Inflammatory macrophage treated with lipopolysaccharide for 1 hour (primary cell): ENCODE measurements at places on chromosomes 16 and 17.
A peak's percentile ranks its signal among the peaks of the same experiment; 100 is the strongest.

GRCh38 chr16:1028524-1029258, 43.9 kb upstream of the SSTR5 start:
- no peak for DNase-seq

DNA sequence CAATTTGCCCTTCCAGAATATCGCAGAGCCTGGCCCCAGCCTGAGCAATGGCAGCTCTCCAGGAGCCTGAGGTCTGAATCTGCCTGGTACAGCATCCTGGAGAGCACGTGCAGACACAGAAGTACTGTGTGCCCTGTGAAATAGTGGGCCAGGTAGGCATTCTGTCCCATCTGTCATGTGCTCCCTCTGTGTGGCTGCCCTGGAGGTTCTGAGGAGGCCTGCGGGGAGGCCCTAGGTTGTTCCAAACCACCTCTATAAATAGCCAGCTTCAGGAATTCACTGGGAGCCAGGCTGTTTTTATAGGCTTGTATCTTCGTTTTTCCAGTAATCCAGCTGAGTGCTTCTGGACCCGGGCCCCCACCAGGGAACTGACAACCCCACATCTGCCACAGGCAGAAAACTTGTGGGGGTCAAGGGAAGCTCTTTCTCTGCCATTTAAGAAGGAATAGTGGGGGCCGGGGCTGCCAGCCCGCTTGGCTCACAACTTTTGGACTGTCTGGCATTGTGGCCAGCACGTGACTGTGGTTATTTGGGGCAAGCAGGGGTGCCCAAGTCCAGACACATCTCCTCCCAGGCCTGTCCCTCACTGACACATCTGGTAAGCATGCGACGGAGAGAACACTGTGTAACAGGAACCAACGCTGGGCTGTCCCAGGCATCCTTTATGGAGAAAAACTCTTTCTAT, 356.3 kb upstream of the TNRC6C start:
- DNase-seq, result no peak

DNA sequence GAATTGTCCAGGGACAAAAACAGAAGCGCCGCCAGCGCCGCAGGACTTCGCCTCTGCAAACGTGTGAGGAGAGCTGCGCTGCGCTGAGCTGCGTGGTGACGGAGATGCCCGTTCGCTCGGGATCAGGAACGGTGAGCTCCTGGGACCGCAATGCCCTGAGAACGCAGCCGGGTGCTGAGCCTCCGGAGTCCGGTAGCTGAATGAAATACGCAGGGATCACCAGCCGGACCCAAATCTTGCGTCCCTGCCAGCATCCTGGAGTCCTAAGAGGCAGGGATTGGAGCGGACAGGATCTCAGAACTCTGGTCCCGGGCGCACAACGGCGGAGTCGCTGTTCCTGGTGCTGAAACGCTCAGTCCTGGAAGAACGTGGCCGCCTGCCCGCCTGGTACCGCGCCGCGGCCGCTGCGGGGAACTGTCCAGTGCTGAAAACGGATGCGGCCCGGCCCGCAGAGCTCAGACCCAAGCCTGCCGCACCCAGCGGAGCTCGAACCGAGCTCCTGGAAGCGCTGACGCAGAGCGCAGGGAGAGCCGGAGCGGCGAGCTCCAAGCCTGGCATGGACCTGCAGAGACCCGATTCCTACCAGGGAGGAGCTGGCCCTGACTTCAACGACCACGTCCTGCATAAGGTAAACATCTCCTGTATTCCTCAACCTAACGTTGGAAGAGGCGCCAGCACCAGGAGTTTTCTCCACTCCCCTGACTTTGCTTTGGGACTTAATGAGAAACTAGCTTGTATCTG, 41.5 kb downstream of the CD300LF start:
- DNase-seq, result peak; percentile 62

- DNase-seq, result no peak
Observed at GRCh38 chr16:46555951-46556350, 65.2 kb downstream of the SHCBP1 start.

DNA sequence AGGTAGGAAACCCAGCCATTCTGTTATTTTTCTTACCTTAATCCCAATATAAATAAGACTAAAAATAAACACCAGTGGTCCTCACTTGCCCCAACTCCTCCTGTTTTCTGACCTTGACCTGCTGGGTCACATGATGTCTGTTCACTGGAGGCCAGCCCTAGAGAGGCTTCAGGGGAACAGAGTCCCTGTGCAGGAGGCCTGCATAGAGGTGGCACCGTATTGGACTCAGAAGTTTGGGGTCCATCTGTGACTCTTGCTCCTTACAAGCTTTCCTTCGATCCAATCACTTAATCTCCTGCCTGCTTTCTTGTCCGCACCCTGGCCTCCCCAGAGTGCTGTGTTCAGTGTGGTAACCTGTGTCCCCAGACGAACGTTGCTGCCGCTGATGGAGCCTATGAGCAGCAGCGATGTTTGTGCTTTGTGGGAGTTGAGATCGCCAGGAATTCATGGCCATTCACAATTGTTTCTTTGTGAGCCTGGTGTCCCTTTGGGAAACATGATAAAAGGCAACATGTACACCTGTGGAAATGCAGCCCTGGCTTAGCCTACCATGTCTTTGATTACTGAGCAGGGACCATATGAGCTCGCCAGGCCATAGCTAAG, 4.7 kb downstream of the IGSF6 start:
- DNase-seq, result no peak

GRCh38 chr16:30535777-30536190, 1.1 kb upstream of the ZNF747 start:
- DNase-seq, result peak; percentile 57
